Pulmonary artery endothelial cell (primary cell): ENCODE measurements at places on chromosomes 4 and X. TPM values are rescaled to one million over a fixed set of nuclear protein-coding genes. Genes with fewer than 3 reads are reported as not detected.

Gene ZNF711
- 3.6 and 5.3 TPM in 2 replicates for total RNA-seq

Gene NHS
- total RNA-seq, result 0.07 TPM in 1 of 2 replicates, not detected in the other

Gene TSPAN7
- 4.6 and 13.5 TPM in 2 replicates for total RNA-seq

Gene TEX13A
- not detected in 2 replicates for total RNA-seq

Gene MAGEB2
- total RNA-seq, result not detected in 2 replicates

Gene PAGE2B
- not detected in 2 replicates for total RNA-seq

Gene ZCCHC12
- 0.07 TPM in 1 of 2 replicates, not detected in the other for total RNA-seq

Gene OPHN1
- total RNA-seq, result 5.3 and 7.4 TPM in 2 replicates

Gene JCHAIN
- not detected in 2 replicates for total RNA-seq

Gene TMEM31
- not detected in 2 replicates for total RNA-seq

Gene RAB39B
- 0.07 TPM in 1 of 2 replicates, not detected in the other for total RNA-seq

Gene CSAG1
- not detected in 2 replicates for total RNA-seq

Gene FAM241A
- total RNA-seq, result 11.3 and 12.2 TPM in 2 replicates

Gene SAT1
- total RNA-seq, result 298 and 461 TPM in 2 replicates

Gene F8A2
- total RNA-seq, result not detected in 2 replicates

Gene N4BP2
- total RNA-seq, result 4.6 and 5.4 TPM in 2 replicates

Gene IKBKG
- 19.0 and 19.2 TPM in 2 replicates for total RNA-seq

Gene ZNF185
- total RNA-seq, result 15.8 and 33.3 TPM in 2 replicates

Gene GAB3
- total RNA-seq, result 3.8 and 6.0 TPM in 2 replicates

Gene DUSP9
- 0.04 and 0.26 TPM in 2 replicates for total RNA-seq

Gene NLRP2B
- 0.07 TPM in 1 of 2 replicates, not detected in the other for total RNA-seq

- peak; percentile 49 for DNase-seq
Measured at GRCh38 chr4:185708348-185708747, 103.6 kb downstream of the SORBS2 start.

- peak; percentile 68 for DNase-seq
Measured at GRCh38 chr4:5758741-5759140, 47.7 kb downstream of the EVC start.

- DNase-seq, result no peak
Measured at GRCh38 chrX:49157194-49157593, 5.4 kb upstream of the MAGIX start.

- no peak for DNase-seq
Measured at GRCh38 chr4:60744767-60745166, 455.4 kb upstream of the ADGRL3 start.

DNA sequence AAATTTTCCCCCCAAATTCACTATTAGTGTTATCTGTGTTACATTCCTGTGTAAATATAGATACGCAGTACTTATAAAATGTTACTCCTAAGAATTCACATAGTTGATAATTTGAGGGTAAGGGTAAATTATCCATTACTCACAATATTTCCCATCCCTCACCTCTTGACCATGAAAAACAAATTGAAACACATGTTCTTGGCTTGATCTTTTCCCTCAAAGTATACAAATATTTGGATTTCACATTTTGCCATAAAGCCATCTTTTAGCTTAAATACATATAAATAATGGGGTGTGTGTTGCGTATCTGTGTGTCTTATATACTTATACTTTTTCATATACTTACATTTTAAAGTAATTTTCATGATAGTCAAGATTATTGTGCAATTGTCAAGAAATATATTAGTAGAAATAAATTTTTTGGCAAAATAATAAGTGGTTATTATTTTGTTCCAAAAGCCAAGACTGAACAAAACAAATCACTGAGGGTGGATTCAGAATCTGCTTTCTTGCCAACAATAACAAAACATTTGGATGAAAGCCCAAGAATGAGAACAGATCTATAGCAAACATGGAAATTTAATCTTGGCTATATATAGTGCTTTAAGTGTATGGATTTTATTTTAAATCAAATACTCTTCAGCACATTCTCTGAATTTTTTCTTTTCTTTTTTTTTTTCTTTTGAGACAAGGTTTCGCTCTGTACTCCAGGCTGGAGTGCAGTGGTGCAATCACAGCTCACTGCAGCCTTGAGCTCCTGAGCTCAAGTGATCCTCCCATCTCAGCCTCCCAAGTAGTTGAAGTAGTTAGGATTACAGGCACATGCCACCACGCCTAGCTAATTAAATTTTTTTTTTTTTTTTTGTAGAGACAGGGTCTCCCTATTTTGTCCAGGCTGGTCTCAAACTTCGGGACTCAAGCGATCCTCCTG lies 48.5 kb upstream of the PRSS48 start:
- DNase-seq, result peak; percentile 49

- DNase-seq, result no peak
Measured at GRCh38 chrX:150454508-150455214, 91.5 kb downstream of the MAMLD1 start.

- DNase-seq, result no peak
Measured at GRCh38 chr4:83731609-83732008, 195.7 kb downstream of the GPAT3 start.

GRCh38 chrX:140733766-140734342 lies 24.3 kb downstream of the LINC00632 start:
- no peak for DNase-seq

DNA sequence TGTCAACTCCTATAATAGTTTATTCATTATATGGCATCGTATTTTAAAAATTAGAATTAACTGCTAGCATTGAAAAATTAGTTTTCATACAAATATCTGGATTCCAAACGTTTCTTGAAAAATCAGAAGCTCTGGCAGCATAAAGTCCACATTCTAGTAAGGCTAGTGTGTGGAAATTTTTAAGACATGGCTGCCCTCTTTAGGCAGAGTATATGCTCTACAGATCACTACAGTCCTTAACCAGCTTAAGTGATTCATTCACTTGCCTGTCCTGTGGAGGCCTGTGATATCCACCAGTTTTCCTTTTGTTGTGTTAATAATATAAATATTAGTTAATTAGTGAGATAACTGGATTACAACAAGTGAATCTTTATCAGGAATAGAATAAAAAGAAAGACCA lies 287.2 kb downstream of the OPHN1 start:
- peak; percentile 11 for DNase-seq

DNA sequence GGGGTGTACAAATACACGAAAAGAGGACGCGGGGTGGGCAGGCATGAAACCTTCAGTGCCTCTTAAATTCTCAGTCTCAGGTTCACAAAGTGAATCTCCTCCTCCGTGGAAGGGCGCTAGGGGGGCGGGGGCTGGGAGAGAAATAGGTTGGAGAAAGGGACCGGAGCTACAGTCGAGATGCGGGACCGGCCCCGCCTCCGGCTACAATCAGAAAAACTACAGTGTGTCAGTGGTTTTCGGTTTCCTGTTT lies 3.4 kb downstream of the MAML3 start:
- DNase-seq, result no peak

DNA sequence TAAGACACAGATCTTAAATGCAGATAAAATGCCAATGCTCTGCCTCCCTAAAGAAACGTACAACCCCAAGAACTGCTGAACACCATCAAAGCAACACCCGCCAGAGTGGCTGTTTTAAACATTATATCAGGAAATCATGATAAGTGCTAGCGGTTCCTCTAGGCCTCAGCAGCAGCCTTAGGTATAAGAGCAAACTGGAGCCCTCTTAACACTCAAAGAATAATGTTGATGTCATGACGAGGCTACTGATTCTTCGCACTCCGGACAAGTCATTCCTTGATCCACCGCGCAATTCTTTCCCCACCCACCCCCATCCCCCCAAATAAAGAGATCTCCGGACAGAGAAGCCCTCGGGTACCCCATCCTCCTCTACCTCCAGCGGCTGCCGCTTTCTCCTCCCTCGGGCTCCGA lies 507 bp downstream of the LIN54 start:
- DNase-seq, result no peak

DNA sequence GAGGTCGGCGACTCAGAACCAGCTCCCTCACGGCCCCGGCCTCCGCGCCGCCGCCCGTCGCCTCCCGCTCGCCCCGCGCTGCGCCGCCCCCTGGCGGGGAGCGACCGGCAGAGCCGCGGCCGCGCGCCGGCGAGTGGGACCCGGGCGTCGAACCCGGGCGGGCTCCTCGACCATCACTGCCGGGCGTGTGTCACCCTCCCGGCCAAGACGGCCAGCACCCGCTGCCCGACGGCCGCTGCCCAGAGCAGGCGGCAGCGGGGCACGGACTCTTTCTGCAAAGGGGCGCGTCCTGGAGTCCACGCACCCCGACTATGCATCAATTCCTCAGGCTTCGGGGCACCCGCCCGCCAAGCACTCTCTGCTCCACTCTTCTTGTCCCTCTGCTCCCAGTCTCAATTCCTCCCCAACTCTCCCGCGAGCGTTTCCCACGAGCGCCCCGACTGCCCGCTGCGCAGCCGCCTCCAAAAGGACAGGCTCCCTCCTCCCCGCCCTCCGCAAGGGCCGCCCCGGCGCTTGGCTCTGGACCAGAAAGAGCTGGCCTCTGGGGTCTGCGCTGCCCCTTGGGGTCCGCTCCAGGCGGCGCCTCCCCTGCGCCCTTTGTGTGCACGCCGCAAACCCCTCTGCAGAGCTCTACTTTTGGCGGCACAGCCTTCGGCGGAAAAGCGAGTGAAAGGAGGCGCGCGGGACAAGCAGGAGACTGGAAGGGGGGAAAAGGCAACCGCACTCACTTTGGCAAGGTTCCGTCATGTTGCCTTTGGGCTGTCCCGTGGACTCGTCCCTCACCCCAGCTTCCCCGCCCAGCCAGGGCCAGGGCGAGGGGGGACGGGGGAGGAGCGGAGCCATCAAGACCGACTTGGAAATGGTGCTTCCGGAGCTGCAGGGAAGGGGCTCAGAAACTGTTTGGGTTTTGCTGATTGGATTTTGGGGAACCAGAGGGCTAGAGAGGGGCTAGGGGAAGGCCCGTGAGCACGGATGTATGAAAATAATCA lies 1.0 kb downstream of the PDE5A start:
- DNase-seq, result no peak

GRCh38 chrX:131725001-131725654 lies 181.3 kb downstream of the OR13H1 start:
- DNase-seq, result no peak

GRCh38 chrX:68934922-68935321 lies 106.1 kb downstream of the EFNB1 start:
- DNase-seq, result no peak

- no peak for DNase-seq
Measured at GRCh38 chrX:113868177-113868576, 715.7 kb upstream of the HTR2C start.

DNA sequence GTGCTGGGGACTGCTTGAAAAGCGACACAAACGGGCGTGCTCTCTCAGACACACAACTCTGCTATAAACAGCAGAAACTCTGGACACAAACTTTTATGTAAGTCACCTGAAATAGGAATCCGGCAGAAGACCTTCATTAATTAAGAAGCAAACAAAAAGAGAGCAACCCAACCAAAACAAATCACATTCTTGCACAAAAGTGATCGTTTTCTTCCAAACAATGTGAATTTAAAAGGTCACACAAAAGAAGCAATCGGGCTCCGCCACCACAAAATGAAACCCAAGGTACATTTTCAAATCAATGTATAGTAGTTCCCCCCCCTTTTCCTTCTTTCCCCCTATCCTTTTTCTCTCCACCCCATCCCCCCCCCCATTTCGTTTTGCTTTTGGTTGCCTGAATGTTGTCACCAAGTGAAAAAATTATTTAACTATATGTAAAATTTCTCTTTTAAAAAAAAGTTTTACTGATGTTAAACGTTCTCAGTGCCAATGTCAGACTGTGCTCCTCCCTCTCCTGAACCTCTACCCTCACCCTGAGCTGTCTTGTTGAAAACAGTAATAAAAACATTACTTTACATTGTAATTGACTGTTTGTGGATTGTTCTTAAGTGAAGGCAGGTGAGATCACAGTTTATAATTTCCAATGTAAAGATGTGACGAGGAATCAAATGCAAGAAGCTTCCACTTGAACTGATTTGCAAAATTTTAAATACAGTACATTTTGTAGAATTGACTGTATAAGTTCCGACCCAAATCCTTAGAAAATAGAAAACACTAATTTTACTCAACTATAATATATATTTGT lies 2.4 kb downstream of the MAB21L2 start:
- no peak for DNase-seq

- DNase-seq, result no peak
Measured at GRCh38 chr4:7546152-7546808, 111.5 kb upstream of the PSAPL1 start.

DNA sequence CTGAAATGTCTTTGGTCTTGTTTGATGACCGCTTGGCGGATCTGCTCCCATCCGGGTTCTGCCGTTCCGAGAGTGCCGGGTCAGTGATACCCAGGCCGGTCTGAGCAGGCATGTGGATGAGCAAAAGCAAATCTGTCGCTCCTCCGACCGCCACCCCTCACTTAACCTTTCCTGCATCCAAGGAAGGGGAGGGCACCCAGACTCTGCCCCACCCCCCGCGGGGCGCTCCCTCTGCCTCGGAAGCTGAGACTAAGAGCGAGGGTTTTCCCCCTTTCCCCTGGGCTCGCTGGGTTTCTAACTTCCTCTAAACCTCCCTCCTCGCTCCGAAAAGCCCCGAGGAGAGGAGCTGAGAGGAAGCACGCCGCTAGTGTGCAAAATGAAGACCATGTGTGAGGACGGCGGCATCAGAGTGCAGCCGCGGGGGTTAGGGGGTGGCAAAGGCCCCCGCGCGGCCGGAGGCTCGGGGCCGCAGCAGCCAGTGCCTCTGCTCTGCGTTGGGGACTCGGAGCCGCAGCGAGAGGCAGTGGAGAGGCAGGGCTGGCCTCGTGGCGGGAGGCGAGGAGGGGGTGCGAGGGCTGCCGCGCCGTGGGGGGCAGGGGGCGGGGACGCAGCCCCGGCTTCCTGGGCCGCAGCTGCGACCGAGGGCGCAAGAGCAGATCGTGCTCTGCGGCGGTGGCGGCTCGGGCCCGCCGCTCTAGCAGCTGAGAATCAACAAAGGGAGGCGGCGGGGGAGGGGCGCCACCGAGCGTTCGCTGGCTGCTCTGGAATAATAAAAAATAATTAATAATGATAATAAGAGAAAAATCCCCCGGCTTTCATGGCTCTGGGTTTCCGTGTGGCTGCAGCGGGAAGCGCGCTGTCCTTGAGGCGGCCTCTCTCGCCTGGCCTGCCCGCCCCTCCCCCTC lies 55.8 kb upstream of the BCOR start:
- DNase-seq, result no peak

- no peak for DNase-seq
Measured at GRCh38 chr4:156512622-156513021, 459.0 kb downstream of the PDGFC start.

DNA sequence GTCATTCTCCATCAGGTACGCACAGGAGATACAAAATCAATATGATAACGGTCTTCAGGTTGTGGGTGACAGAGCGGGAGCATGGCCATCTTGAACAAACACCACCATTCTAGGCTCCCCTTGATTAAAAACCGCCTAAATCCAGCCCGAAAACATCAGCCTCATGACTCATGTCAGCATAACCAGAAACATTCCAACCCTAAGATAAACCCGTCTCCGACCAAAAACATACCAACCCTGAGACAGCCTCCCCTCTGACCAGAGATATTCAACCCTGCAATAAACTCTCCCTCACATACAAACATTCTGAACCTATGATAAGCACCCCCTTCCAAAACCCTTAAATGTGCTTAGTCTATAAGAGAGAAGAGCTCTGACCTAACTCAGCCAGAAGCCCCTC lies 157.9 kb downstream of the DHRSX start:
- no peak for DNase-seq

DNA sequence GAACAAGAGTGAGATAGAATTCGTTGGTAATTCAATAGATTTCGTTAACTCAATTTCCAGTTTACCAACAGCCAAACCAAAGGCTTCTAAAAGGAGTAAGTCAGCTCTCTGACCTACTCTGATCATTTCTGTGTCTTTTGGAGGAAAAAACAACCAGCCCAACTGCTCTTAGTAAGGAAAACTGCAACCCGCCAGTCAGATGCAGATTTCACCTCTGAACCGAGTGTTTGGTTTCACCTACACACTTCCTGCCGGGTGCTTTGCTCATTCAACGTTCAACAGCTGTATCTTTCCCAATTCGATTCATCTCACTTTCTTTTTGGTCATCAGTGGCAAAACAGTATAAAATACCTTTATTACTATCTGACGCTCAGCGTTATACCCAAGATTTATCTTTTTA lies 24.5 kb downstream of the TMSB4X start:
- no peak for DNase-seq

- DNase-seq, result no peak
Measured at GRCh38 chr4:118032691-118033090, 1.6 kb upstream of the NDST3 start.
